Stimulated activated CD4-positive, alpha-beta T cell treated with anti-CD3 and anti-CD28 coated beads, Interleukin-2, amount 100 ng/mL, for 4 hours (primary cell): ENCODE measurements at places on chromosomes 7 and 10.

- no peak for DNase-seq
These were observed 272.2 kb upstream of the NEBL start for GRCh38 chr10:21169271-21169670.

- DNase-seq = no peak
These were observed 124.0 kb downstream of the DKK1 start for GRCh38 chr10:52438119-52438518.

DNA sequence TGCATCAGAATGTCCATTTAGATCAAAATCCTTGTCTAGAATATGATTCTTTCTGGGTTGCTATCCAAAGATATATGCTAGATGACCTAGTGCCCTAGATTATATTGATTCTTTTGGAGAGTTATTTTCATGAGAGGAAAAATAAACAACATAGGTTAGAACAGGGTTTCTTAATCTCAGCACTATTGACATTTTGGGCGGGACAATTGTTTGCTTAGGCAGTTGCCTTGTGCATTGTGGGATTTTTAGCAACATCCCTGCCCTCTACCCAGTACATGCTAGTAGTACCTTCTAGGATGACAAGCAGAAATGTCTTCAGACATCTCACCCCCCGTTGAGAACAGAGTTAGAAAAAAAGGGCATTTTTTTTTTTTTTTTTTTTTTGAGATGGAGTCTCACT is 25.1 kb upstream of the LAMB1 start:
- DNase-seq = no peak

DNA sequence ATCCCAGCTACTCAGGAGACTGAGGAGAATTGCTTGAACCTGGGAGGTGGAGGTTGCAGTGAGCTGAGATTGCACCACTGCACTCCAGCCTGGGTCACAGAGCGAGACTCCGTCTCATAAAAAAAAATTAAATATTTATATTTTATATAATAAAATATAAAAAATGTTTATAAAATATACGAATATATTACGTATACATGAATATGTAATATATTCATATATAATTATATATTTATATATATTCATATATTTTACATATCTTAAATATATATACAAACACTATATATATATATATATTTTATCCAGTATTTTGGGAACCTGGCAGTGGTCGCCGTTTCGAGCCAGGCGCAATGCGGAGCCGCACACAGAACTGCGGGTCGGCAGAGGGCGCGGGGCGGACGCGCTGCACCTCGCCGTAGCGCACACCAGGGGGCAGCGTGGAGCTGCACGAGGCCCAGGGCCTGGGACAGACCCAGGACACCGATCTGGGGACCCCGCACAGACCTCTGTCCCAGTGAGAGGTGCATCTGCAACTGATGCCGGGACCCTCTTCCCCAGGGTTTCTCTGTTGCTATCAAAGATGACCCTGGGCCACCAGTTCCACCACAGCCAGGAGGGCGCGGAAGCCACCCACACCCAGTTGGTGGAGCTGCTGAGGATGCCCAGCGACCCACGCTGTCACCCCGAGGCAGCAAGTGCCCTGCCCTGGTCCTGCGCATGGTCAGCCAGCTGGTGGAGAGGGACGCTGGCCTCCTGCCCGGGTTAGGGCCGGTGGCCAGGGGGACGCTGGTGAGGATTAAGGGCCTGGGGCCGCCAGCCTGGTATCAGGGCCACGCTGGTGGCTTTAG is 22.7 kb downstream of the AP5Z1 start:
- peak; percentile 41 for DNase-seq

DNA sequence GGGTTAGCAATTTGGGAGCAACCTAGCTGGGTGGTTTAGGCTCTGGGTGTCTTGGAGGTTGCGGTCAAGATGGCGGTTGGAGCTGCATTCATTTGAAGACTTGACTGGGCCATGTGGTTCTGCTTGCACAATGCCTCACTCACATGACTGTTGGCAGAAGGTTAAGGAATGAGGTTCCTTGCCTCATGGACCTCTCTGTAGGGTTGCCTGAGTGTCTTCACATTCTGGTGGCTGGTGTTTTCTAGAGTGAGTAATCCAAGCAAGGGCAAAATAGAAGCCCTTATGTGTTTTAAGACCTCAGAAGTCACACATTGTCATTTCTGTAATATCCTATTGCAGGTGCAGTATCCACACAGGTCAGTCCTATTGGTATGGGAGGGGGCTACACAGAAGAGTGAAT is 52.0 kb downstream of the CDK14 start:
- no peak for DNase-seq

- no peak for DNase-seq
These were observed 2.6 kb upstream of the PIK3CG start for GRCh38 chr7:106862317-106863089.

DNA sequence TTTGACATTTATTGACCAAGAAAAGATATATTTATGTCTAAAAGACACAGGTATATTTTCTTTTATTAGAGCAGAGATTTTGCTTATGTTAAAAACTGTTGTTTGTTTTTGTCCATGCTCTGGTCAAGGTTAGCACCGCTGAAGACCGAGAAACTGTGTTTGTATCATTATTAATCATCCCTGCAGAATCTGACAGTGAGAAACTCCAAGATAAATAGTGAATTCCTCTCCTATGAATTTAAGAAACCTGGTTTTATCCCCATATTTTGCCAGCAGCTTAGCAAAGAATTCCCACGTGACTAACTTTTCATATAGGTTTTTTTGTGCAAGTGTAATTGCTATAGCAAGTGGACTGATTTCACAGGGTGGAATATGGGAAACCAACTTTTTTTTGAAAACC is 77.6 kb downstream of the FRMD4A start:
- DNase-seq = no peak

- DNase-seq = no peak
These were observed 5.7 kb downstream of the STK17A start for GRCh38 chr7:43588477-43589132.

DNA sequence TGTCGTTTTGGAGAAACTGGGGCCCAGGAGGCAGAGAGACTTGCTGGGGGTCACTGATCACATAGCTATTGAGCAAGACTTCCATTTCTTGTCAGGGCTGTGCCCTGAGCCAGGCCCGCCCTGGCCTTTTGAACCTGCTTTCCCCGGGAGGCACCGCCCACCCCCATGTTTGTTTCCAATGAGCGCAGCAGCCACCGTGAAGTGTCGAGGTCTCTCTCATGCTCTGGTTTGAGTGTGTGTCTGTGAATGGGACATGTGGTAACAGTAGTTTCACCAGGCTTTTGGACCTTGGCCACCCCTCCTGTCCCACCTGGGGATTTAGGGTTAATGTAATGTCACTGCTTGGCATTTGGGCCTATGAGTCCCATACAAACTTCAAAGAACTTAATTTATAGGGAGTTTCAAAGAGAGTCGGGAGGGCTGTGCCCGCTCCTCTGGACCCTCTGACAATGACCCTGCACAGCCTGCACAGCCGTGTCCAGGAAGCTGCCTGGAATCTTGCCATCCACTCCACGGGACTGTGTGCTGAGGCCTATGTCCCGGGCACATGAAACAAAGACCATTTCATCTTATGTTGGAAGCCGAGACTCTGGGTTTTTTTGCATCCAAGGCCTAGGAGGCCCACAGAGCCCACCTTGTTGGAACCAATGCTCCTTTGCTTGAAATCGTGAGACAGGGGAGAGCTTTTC is 6.3 kb downstream of the PRF1 start:
- DNase-seq = no peak

- no peak for DNase-seq
These were observed 166.9 kb downstream of the MYOF start for GRCh38 chr10:93315246-93315645.

DNA sequence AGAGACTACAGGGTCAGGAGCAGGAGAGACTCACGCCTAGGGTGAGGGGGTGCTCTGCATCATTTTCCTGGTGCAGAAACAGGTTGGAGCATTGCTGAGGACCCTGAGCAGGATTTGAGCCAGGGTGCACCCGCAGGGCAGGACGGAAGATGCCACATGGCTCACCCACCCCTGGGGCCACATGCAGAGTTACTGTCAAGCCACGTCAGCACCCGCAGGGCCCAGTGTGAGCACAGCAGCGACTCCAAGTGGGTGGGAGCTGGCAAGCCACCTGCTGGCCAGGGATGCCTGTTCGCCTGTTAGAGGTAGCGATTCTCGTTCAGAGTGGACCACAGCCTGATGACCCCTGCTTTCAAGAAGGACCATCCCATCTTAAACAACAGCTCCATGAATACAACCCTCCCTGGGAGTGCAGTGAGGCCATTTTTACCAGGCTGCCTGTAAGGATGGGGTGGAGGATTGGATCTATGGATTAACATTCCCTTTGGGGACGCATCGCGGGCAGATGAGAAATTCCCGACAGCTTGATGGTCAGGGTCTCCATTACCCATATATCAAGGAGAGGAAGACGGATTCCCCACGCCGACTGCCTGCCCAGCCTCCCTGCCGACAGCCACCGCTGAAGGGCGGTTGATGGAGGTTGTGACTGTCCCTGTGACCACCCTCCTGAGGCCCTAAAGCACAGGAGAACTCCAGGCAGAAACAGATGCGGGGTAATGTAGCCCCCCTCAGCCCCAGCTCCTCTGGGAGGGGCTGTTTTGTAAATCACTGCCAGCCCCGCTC is 101.1 kb upstream of the RET start:
- no peak for DNase-seq

DNA sequence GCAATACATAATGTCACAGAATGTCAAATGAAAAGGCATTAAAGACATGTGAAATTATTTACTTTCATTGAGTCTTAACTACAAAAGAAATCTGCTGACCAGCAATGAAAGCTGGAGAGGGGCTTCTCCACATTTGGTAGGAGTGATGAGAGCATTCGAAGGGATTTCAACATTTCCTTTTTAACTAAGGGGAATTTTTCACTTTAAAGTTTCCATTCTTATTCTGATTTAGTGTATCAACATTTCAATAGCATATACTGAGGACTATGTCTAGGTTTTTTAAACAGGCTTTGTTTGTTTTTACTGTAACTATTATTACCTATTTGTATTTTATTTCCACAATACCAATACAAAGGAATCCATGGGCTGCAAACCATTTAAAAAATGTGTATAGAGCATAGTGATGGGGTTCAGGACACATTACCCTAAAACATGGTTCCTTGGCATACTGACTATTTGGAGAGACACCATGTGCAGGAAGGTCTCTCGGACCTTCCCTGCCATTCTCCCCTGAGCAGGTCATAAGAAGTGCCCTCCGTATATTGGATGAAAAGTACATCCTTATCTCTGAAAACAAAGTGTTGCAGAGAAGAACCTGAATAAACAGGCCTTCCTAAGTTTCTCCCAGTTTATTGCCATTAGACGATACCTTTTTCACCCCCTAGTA is 278.7 kb downstream of the DOCK4 start:
- no peak for DNase-seq

DNA sequence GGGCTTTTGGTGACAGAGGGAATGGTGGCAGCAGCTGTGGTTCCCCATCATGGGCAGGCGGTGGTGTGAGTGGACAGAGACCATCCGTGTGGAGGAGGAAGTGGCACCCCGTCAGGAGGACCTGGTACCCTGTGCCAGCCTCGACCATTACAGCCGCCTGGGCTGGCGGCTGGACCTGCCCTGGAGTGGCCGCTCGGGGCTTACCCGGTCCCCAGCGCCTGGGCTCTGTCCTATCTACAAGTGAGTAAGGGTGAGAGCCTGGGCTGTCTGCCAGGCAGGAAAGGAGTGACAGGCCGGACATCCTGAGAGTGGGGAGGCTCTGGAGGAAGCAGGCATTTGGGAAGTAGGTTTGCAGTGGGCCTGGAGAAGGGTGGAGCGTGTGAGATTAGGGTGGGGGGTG is 2.9 kb upstream of the ZNF467 start:
- DNase-seq = no peak

GRCh38 chr10:79418274-79418673 is 27.1 kb downstream of the ZCCHC24 start:
- no peak for DNase-seq

DNA sequence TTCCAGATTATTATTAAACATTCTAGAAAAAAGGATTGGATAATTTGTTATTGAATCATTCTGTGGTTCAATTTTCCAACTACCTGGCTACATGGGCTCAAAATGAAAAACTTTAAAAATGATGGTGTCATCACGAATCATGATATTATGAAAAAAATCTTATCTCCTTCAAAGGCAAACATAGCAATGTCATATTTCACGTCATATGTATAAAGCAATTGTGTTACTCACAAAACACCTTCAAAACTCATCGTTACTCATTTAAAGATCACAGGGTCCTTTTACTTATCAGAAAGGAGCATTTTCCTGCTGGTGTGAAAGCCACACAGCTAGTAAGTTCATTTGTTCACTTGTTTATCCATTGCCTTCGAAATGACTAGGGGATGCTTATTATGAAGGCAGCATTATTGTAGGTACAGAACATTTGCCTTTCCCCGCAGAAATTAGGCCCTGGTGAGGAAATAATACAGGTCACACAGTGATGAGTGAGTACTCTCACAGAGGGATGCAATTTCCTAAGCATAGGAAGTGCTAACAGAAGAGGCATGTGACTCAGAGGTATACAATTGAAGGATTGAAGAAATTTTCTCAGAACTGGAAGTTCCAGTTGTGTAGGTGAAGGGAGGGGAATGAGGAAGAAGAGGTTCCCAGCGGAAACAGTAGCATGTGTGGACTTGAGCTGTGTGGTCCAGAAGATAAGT is 478.7 kb downstream of the INHBA start:
- DNase-seq = no peak
